ENCODE measurements at places on chromosomes 5 and 9. TPM values are rescaled to one million over a fixed set of nuclear protein-coding genes. Genes with fewer than 3 reads are reported as not detected.
A peak's percentile ranks its signal among the peaks of the same experiment; 100 is the strongest.

GRCh38 chr9:84939774-84940173, 270.2 kb downstream of the NTRK2 start:
- no peak for ATAC-seq

DNA sequence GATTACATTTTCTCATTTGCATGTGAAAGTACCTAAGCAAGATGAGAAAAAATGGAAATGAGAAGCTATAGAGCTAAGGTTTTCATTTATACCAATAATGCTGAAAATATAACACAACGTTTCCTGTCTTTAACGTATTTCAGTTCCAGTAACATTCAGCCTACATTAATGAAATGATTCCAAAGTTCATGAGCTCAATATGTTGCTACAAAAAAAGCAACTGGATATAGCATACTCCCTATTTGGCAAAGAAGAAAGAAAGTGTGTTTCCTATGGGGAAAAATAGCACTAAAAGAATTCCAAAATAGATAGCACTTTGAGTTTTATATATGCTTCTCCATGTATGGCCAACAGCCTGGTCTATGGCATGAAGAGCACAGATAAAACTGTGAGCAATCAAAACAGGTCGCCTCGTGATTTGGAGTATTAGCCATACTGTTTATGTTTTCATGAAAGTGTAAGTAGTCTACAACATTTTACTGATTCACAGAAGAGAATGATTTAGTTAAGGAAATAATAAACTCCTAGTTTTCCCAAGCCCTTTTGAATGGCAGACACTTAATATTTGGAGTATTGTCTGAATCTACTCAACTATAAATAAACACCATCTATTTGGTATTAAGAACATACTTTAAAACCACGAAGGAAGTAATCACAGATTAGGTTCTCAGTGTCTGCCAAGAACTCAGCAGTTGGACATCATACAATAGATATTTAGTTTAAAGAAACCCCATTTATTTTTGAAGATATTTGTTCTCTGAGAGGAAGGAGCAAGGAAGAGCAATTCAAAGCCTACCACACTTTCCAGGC, 258.7 kb upstream of the RASA1 start:
- ATAC-seq = no peak

DNA sequence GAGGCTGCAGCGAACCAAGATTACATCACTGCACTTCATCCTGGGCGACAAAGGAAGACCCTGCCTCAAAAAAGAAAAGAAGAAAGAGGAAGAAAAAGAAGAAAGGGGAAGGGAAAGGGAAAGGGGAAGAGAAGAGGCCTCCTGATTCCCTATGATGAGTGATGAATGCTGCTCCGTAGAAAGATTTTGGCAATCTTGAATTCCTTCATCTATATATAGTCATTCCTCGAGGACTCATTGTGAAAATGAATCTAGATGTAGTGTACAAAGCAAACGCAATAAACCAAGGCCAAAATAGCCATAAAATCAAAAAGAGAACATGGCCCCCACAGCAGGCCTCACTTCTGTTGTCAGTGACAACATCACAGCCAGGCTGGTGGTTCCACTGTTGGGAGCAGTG, 218.0 kb downstream of the DCP2 start:
- no peak for ATAC-seq

DNA sequence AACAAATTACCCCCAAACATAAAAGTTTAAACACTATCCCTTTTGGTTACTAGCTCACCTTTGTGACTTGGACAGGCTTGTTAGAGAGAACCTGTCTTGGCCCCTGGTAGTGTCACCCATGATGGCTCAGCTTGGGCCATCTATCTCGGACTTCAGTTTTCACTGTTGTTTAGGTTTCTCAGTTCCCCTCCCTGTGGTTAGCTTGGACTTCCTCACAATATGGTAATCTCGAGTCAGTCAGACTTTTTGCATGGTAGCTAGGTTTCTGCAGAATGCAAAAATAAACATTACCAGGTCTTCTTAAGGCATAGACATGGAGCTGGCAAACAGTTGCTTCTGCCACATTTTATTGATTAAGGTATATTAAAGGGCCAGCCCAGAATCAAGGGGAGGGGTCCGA, 324.3 kb upstream of the RORB start:
- ATAC-seq = no peak

- ATAC-seq = peak; percentile 52
These were observed 33.2 kb downstream of the GRIN3A start for GRCh38 chr9:101705135-101705661.

- peak; percentile 41 for ATAC-seq
These were observed 1.3 kb downstream of the ANP32B start for GRCh38 chr9:97984188-97985057.

- peak; percentile 87 for ATAC-seq
These were observed 7.3 kb downstream of the CRHBP start for GRCh38 chr5:76960004-76960625.

GRCh38 chr5:173809014-173809413, 79.1 kb upstream of the CPEB4 start:
- ATAC-seq = no peak

DNA sequence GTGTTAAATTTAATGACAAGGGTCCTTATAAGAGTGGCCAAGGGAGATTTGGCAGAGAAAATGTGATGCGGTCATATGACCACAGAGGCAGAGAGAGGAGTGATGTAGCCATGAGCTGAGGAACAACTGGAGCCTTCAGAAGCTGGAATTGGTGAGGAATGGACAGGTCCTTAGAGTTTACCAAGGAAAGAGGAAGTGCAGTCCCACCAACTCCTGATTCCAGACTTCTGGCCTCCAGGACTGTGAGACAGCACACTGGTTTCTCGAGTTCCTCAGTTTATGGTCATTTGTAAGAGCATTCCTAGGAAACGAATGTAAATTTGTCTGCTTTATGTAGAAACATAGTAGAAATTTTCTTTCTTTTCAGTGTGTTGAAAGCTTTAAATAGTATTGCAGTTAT, 410.1 kb downstream of the CDH18 start:
- no peak for ATAC-seq

DNA sequence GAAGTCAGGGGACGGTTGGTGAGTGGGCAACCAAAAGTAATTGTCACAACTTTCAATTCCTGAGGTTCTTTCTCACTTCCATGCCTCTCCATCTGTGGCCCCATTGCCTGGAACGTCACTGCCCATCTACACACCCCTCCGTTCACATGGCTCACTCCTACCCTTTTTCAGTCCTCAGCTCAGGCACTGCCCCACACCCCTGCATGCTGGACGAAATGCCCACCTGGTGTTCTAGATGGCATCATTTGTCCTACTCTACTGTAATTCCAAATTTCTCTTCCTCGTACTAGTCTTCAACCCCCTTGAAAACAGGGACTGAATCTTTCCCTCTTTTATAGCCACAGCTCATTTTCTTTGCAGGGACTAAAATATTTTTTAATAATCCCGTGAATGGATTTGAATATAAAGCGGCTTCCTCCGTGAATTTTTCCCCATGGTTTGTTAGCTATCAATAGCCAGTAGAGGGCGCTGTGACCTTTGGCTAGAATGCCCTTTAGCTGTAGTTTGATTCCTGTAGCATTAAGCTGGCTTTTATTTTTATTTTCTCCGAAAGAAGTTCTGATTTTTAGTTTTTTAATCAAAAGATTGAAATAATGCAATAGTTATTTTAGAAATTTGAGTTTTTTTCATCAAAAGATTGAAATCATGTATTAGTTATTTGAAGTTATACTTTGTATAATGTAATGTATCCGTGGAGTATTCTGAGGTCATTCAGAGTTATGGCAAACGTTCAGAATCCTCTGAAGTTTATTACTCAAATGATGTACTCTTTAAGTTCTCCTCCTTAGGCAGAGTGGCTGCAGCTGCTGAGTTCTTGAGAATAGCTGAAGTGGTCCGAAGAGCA, 232.1 kb downstream of the SH3GL2 start:
- ATAC-seq = no peak

GRCh38 chr9:79471580-79472543, 99.9 kb upstream of the TLE4 start:
- ATAC-seq = no peak

DNA sequence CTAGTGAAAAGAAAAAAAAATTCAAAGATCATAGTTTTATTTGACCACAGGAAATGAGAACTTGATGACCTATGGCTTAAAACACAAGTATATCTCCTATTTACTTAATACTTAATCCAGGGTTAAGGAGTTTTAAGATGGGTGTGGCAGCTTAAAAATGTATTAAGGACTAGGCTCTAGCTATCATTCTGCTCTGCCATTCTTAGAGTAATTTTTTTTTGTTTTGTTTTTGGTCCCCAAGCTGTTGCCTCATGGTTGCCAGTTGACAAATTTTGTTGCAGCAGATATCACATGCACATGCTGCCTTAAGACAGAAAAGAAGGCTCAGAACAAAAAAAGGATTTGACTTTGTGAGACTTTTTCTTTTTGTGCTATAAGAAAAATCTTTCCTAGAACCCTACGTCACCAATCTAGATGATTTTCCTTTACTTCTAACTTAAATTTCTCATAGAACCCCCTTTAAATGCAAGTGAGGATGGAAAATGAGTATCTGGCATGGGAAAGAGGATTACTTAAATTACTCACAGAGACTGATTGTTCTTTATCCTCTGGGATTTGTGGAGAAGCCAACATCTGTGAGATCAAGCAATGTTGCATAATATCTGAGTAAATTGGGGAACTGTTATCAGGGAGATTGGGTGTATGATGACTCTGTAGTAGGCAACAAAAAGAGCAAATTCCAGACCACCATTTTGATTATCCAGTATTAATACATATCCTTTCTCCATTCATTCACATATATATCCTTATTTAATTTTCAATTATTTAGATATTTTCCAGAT, 364.7 kb upstream of the CD180 start:
- no peak for ATAC-seq

DNA sequence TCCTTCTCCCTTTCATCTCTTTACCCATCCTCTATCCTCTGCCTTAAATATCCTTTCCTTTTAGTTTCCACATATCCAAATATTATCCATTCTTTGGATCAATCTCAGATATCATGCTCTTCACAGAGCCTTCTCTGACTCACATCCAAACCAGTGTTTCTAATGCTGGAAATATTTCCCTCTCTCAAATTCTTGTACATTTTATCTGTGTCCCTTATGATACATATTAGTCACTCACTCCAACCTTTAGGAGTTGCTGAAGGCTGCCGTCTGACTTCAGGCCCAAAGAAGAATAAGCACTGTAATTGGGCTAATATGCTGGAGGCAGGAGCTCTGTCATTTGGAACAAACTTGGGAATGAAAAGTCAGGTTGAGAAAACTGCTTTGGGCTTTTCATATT, 156.4 kb upstream of the RUSC2 start:
- no peak for ATAC-seq

Gene MAN2A1
- 17.8 TPM for total RNA-seq

Gene CDKN2A
- 4.7 TPM for total RNA-seq

Gene FUT7
- 12.1 TPM for total RNA-seq

Gene MYOZ3
- 0.06 TPM for total RNA-seq

Gene PCDHA1
- not detected for total RNA-seq

Gene EIF4E1B
- total RNA-seq = not detected

Gene EFNA5
- total RNA-seq = not detected
